Heart right ventricle (tissue), 16 donors: ENCODE measurements at places on chromosomes 2 and 18. TPM values are rescaled to one million over a fixed set of nuclear protein-coding genes. Genes with fewer than 3 reads are reported as not detected.

IL1B gene
- 0.14 TPM for total RNA-seq

CRACDL gene
- 1.3 TPM for total RNA-seq

DNA sequence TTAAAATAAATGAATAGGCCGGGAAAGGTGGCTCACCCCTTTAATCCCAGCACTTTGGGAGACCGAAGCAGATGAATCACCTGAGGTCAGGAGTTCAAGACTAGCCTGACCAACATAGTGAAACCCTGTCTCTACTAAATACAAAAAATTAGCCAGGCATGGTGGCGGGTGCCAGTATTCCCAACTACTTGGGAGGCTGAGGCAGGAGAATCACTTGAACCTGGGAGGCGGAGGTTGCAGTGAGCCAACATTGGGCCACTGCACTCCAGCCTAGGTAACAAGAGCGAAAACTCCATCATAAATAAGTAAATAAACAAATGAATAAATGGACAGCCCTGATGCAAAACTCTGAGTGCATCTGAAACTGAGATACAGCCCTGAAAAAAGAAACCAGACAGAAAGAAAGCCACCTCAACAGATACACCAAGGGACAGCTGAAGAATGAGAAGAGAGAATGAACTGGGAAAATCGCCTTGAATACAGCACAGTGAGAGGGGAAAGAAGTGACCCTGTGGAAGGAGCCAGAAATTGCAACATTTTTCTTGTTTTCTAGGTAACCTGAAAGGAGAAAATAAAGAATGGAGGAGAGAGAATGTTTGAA lies 64.4 kb downstream of the TRABD2A start:
- no peaks in the 10 kb centered on the region for H3K4me1 ChIP-seq
- H3K36me3 ChIP-seq, result no peaks in the 10 kb centered on the region
- no peaks in the 10 kb centered on the region for H3K27me3 ChIP-seq
- H3K4me3 ChIP-seq, result no peak overlapping the region

- no peak overlapping the region for H3K27ac ChIP-seq
- DNase-seq, result no peak
- H3K27me3 ChIP-seq, result no peaks in the 10 kb centered on the region
- H3K36me3 ChIP-seq, result no peaks in the 10 kb centered on the region
- no peak overlapping the region for H3K4me3 ChIP-seq
Observed at GRCh38 chr2:8059255-8059654, 622.6 kb upstream of the ID2 start.

- H3K27me3 ChIP-seq, result no peaks in the 10 kb centered on the region
- H3K27ac ChIP-seq, result no peak overlapping the region
- H3K4me3 ChIP-seq, result no peak overlapping the region
- H3K4me1 ChIP-seq, result no peaks in the 10 kb centered on the region
- no peaks in the 10 kb centered on the region for H3K36me3 ChIP-seq
Observed at GRCh38 chr2:232609607-232610006, 23.8 kb upstream of the EFHD1 start.
